M059J (cell line): ENCODE measurements at places on chromosomes 6 and 20. TPM values are rescaled to one million over a fixed set of nuclear protein-coding genes. Genes with fewer than 3 reads are reported as not detected.

DNA sequence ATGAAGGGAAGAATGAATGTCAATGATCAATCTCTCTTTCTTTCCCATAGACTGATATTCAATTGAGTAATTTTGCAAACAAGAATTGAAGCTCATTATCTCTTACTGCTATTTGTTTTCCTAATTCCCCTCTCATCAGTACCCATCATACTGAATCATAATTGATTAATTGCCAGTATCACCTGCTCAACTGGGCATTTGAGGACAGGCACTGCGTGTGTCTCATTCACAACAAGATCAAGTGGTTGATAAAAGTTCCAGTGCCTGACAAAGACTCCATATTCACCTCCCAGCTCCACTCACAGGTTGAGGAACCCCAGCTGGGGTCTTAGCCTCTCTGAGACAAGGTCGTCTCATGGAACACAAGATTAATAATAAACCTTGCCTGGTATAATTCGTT lies 67.7 kb downstream of the BCAS1 start:
- DNase-seq = no peak

DNA sequence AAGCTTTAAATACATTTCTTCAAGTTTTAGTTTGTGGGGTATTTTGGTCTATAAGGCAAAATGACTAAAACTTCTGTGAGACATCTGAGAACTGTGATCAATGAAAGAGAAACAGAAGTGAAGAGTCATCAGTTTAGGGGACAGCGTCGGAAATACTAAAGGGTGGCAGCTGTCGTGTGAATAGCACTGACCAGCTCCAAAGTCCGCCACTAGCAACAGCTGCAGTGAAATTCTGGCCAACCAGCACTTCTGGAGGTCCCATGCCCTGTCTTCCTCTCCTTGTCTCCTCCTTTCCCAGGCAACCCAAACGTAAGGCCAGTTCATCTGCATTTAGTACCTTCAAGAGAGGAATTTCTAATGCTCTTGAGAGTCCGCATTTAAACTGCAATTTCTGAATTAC lies 87.5 kb downstream of the DACT2 start:
- DNase-seq = no peak

- no peak for DNase-seq
These were observed 622.4 kb upstream of the FLRT3 start for GRCh38 chr20:14959506-14960475.

The PBX2 gene
- 20.3 and 29.8 TPM in 2 replicates for total RNA-seq

GRCh38 chr6:47207261-47207660 lies 102.4 kb downstream of the TNFRSF21 start:
- DNase-seq = no peak

DNA sequence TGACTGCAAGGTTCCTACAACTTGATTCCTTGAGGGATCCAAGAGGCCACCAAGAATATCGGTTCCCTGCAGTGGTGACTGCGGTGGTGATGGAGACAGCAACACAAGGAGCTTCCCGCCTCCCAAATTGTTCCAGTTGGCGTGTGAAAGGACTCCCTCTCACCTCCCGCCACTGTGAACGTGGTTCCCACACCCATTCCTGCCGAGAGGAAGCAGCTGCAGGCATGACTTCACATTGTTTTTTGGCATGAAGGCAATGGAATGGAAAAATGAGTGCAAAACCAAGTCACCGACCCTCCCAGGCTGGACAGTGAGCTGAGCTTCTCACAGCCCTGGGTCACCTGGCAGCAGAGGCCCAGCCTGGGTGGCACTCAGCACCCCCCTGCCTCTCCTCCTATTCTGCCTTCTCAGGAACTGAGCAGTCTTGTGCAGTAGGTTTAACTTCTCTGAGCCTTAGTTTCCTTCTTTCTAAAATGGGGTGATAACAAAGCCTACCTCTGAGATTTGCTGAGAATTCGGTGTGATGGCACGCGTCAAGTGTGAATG lies 75.0 kb downstream of the CNKSR3 start:
- no peak for DNase-seq

- DNase-seq = no peak
These were observed 108.4 kb downstream of the RTN4IP1 start for GRCh38 chr6:106520711-106521401.

The FOXQ1 gene
- not detected in 2 replicates for total RNA-seq

The TGM3 gene
- not detected in 2 replicates for total RNA-seq

DNA sequence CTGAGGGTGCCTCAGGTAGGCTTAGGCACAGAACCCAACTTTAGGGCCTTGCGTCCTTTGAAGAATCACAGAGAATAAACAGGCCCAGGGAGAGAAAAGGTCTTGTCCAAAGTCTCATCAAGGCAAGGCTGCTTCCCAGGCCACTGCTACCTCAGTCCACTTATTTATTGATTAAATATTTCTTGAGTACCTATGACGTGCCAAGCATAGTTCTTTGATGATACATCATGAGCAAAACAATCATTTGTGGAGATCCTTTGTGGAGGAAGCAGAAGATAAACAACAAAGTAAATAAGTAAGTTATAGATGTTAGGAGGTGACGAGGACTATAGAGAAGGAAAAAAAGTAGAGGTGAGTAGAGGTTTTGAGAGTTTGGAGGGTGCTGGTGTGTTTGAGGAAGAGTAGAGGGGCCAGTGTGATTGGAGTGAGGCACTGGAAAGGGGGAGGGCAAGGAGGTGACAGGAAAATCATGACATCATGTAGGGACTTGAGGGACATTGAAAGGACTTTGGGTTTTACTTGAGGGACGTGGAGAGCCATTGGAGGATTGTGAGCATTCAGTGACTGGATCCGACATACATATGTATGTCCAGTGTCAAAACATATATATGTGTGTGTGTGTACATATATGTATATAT lies 14.1 kb upstream of the CHMP4B start:
- no peak for DNase-seq

DNA sequence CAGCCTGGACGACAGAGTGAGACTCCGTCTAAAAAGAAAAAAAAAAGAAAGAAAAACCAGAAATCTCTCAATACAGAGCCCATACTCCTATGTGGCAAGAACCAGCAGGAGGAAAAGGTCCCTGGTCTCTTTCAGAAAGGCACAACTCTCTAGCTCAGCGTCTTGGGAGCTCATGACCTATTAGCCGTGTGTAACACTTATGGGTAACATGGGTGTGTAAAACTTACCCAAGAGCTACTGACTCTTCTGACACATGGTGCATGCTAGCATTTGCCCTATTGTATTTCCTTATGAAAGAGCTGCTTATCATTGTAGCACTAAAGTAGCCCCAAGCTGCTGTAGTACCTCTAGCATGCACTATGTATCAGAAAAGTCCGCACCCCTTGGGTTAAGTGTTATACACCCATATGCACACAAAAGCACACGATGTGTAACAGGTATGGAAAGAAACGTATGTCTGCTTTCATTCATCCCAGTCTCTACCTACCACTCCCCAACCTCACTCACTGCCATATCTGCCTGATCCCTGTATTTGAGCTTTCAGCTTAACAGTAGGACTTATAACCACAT lies 85.4 kb downstream of the ZMYND8 start:
- no peak for DNase-seq

DNA sequence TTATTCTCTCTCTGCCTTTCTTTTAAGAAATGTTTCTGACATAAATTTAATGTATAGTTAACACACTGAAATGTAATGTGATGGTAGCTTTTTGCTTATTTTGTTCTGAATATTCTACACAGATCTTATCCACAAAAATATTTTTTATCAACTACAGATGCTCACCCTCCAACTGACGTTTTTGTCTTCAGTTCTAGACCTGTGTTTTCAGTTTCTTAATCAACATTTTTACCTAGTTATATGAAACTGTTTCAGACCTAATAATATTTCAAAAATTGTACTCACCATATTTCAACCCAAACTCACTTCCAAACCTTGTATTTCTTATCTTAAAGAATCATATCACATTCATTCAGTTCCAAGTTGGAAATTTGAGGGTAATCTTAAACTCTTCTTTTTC lies 452.8 kb downstream of the RFPL4B start:
- DNase-seq = no peak

- no peak for DNase-seq
These were observed 1.1 kb upstream of the OVOL2 start for GRCh38 chr20:18058661-18059467.

DNA sequence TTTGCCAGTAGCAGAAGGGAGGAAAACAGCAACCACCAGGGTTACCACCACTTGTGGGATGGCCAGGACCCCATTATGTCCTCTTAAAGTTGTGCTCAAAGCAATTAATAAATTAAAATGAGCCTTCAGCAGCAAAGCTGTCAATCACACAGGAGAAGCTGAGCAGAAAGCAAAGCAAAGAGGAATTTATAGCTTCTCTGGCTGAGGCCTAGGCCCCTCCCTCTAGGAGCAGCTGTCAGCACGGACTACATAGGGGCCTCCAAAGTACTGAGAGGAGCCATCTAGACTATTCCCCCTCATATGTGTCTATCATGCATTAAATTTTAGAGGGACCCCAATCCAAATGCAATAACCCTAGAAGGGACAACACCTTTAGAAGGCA lies 6.4 kb downstream of the CCND3 start:
- no peak for DNase-seq

GRCh38 chr6:163340201-163340887 lies 74.2 kb upstream of the QKI start:
- DNase-seq = no peak

DNA sequence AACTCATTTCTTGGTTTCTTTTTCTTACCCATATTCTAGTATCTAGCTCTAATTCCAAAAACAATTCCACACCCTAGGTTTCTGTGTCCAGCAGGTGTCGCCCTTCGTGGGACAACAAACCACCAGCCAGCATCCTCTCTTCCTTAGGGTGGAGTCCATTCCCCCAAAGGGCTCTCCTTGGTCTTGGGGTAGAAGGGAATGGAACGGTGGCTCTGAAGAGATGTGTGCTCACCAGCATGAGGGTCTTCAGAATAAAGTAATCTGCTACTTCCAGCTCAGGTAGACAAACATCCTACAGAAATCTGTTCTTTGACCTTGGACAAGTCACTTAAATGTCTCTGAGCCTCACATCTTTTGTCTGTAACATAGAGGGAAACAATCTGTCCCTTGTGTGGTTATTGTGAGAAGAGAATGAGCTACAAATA lies 7.2 kb downstream of the HLA-DMB start:
- peak; percentile 79 for DNase-seq

The POLR1C gene
- total RNA-seq = 21.8 and 27.8 TPM in 2 replicates

DNA sequence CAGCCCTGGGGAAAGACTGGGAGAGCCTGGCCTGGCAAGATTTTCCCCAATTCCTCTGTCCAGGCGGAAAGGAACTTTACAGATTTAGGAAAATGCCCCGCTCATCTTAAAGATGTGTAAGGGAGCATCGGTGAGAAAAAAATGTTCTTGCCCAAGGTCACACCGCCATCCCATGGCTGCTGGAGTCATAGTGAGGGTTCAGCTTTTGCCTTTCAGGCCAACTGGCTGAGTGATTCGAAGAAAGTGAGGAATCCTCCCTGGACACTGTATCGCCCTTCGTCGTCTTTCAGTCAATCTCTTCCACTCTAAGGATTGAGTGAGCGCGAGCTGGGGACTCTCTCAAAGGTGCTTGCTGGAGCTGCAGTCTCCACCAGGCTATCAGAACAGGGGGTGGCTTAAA lies 1.4 kb downstream of the WFDC2 start:
- DNase-seq = peak; percentile 14

GRCh38 chr20:45268531-45268930 lies 14.2 kb upstream of the SLPI start:
- DNase-seq = no peak

- DNase-seq = no peak
These were observed 573.8 kb downstream of the EPM2A start for GRCh38 chr6:145161501-145161900.

DNA sequence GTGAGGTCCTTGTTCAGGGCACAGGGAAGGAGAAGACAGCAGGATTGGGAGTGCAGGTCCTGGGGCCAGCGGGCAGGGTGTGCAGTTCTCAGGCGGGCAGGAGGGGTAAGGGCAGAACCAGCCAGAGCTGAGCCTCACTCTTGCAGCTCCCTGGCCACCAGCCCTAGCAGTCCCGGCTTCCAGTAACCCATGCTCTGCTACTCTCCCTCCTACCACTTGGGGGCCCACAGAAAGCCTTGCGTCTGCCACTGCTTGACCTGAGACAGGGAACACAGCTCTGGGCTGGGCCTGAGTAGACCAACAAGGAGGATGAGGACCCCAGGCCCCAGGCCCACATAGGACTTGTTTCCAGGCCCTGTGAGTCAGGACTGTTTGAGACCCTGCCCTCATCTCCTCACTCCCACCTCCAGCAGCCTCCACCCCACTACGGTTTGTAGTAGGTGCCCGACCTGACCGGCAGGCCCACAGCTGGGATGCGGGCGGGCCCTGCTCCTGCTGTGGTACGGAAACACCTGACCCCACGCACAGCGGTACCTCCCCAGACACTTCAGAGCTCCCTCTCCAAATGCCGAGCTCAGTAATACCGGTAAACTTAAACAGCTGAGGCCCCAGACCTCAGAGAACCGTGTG lies 39.2 kb downstream of the KCNK5 start:
- peak; percentile 34 for DNase-seq

DNA sequence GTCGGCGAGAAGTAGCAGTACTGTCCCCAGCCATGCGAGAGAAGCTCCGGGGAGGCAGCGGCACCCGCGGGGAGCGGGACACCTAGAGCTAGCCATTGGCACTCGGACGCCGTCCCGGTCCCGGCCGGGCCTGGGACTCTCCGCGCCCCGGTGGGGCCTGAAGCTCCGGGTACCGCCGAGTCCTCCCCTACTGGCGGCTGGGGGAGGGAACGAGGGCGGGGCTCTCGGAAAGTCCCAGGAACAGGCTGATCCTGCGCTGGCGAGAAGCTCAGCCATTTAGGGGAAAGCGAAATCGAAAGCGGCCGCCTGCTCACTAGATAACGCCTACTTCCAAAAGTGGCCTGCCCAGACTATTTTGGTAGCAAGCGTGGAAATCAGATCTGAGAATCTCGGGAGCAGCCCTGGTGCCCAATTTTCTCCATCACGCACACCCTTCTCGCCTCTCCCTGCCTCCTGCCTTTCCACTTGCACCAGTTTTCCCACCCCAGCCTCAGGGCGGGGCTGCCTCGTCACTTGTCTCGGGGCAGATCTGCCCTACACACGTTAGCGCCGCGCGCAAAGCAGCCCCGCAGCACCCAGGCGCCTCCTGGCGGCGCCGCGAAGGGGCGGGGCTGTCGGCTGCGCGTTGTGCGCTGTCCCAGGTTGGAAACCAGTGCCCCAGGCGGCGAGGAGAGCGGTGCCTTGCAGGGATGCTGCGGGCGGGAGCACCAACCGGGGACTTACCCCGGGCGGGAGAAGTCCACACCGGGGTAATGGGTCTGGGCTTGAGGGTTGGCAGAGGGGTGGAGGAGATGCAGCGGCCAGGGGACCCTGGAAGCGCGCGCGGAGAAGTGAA lies at the start of the genes PSMB9 and TAP1:
Gene PSMB9 (plus strand): TSS at position 652 of the 835 bp plus-strand sequence. CDS start 38 bp downstream, at position 690.
Gene TAP1 (minus strand): TSS at position 164 of the 835 bp plus-strand sequence. CDS start 68 bp downstream, at position 96.
- DNase-seq = peak; percentile 97

The BYSL gene
- 16.0 and 19.2 TPM in 2 replicates for total RNA-seq

DNA sequence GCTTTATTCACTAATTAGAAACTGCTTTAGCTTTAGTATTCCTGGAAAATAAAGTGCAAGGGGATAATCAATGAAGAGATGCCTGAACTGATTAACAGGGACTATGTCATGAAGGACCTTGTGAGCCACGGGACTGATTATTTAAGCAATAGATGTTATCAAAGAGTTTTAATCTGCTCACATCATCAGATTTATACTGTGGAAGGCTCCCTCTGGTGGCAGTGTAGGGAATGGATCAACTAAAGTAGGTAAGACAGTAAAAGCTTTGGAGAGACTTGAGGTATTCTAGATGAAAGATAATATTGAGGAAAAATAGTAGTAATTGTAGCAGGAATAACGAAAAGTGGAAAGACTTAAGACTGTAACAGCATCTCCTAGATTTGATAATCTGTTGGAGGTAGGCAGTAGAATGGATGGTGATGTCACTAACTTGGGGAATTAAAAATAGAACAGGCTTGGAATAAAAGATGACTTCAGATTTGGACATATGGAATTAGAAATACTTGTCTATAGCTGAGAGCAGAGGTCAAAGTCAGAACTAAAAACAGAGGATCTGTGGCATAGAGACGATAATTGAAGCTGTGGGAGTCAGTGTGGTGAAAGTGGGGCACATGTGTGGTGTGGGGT lies 80.3 kb upstream of the HTR1E start:
- peak; percentile 14 for DNase-seq
